Head of caudate nucleus (tissue), 42 donors: ENCODE measurements at places on chromosomes 5 and 9.

- no peak for DNase-seq
These were observed 29.7 kb downstream of the MEGF10 start for GRCh38 chr5:127320032-127320965.

DNA sequence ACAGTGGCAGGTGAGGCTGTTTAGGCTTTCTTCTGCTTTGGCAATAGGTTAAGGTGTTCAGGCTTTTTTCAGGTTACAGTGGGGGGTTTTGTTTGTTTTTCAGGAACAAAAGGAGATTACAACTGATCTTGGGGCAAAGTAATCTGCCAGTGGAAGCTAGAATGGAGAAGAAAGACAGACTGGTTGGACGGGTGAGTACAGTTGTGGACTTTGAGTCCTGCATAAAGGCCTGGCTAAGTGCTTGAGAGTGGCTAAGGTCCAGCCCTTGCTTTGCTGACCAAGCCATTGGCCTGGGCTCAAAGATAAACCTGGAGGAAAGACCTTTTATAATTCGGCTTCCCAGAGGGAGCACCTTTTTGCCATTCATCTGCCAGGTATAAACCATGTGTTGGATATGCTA, 63.1 kb downstream of the MTMR12 start:
- no peak for DNase-seq

- DNase-seq: no peak
These were observed 222.7 kb upstream of the TRIM32 start for GRCh38 chr9:116464423-116464822.

- no peak for DNase-seq
These were observed 1114.9 kb upstream of the C9orf72 start for GRCh38 chr9:28688172-28688571.

- no peak for DNase-seq
These were observed 123.1 kb upstream of the ANKRD55 start for GRCh38 chr5:56356121-56356835.

DNA sequence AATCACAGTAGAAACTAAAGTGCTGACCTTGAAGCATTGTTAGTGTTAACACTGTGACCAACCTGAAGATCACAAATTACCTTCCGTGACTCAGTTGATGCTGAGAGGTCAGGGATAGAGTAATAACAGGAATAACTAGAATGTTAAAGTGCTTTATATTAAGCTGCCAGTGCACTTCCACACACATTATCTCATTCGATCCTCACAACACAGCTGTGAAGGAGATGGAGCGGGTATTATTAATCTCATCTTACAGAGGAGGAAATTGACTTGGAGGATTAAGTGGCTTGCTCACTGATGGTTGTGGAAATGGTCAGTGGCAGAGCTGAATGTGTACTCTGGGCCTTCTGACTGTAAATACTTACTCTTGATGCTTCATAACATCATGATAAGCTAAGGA, 252.5 kb upstream of the DMRT1 start:
- DNase-seq: no peak
